ENCODE measurements at places on chromosomes 4 and X.

- no peak for DNase-seq
Observed at GRCh38 chr4:39750216-39750615, 52.3 kb downstream of the UBE2K start.

DNA sequence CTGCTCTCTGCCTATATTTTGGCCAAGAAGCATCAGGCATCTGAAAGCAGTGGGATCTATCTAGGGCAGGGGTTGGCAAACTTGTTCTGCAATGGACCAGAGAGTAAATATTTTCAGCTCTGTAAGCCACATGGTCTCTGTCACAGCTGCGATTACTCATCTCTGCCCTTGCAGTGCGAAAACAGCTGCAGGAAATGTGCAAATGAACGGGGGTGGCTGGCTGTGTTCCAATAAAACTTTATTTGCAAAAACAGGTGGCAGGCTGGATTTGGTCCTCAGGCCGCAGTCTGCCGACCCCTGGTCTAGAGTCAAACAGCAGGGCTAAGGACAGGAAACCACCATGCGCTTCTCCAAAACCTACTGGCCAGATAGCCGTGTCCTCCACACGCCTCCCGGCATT is 48.6 kb downstream of the ACOX3 start:
- DNase-seq = no peak

- no peak for DNase-seq
Observed at GRCh38 chr4:157045507-157046127, 30.3 kb upstream of the GLRB start.

DNA sequence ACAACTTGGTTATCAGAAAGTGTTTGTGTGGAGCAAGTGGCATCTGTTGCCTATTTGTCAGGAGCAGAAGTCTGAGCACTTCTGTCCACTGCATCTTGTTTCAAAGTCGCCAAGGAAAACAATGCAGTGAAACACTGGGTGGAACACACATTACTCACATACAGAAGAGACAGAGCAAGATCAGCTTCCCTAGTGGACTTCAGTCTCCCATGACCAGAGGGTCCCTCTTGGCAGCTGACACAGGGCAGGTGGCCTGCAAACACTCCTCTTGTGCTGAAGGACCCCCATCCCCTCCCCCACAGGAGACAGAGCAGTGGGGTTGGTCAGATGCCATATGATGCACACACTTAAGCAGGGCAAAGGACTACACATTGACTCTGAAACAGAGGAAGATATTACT is 3.6 kb upstream of the BBS12 start:
- no peak for DNase-seq

- DNase-seq = no peak
Observed at GRCh38 chr4:73705721-73706120, 34.6 kb upstream of the CXCL8 start.

DNA sequence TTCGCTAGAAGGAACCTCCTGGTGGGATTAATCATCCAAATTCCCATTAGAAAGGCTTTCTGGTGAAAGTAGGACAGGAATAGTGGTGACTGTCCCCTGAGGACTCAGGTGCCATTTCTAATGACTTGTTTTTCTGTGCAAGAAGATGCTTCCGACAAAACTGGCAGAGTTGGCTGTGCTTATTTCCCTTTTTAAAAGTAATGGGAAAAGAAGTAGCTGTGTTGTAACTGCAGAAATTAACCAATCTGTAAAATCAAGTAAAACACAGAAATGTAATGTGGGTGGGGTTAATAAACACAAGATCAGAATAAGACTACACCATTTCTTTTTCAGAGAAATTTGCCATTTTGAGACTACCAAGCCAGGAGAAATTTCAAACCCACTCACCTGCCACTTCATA is 55.0 kb upstream of the FAM9B start:
- no peak for DNase-seq

DNA sequence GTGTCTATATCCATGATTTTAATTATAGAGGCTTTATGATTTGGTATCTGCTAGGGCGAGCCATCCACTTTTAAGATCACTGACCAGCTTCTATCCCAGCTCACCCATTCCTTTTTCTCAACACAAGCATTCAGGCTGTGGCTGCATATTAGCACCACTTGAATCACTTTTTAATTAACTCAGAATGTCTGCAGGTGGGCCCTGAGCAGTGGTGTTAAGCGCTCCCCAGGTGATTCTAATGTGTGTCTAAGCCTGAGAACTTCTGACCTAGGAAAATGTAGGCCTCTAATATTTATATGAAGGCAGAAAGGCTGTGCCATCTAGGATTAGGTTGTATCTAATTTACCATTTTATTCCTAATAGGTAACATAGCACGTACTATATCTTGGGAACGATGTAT is 19.8 kb upstream of the QRFPR start:
- no peak for DNase-seq

- DNase-seq = peak; percentile 20
Observed at GRCh38 chrX:11558972-11559371, 106.7 kb downstream of the ARHGAP6 start.

DNA sequence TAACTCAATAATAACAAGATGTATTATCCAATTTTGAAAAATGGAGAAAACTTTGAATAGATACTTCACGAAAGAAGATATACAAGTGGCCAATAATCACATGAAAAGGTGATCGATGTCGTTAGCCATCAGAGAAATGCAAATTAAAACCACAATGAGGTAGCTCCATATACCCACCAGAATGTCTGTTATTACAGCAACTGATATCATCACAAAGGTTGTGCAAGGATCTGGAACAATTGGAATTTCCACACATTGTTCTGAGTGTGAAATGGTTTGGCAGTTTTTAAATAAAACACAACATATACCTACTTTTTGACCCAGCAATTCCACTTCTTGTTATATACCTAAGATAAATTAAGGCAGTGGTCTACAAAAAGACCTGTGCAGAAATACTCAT is 71.7 kb downstream of the IRS4 start:
- DNase-seq = no peak

DNA sequence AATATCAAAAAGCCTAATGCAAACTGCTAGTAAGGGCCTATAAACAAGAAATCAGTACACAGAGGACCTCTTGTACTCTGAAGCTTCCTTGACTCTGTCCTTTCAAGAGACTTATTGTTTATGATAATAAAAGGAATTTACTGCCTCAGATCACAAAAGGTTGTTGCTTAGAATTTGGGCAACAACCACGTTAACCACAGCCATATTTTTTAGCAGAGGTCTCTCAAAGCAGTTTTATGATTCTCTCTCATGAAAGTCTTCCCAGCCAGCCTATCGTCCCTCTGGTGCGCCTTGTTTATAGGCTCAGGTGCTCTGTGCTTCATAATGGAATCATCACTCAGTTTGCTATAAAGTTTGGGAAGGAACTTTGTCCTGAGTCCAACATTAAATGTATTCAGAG is 270.6 kb downstream of the RCHY1 start:
- DNase-seq = no peak

DNA sequence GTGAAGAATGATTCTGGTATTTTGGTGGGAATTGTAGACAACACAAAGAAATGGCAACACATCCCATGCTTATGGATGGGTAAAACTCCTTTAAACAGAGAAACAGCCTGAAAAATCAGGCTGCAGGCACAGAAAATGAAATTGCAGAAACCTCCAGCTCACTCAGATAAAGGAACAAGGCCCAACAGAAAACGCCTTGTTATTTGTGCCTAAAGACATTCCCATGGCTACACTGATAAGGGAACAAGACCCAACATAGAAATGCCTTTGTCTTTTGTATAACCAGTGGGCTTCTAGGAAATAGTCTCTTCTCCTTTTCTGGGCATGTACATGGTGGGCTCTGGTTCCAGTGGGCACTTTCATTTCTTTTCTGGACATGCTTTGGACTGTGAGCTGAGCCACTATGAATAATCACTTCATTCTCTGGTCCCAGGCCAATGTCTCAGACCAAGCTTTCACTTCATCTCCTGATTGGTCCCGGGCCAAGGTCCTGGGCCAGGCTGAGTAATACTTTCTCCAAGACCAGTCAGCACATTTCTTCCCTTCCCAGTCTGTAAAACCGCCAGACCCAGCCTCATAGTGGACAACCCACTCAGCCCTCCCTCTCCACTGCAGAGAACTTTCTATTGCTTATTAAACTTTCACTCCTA is 160.5 kb downstream of the TBX22 start:
- DNase-seq = no peak

DNA sequence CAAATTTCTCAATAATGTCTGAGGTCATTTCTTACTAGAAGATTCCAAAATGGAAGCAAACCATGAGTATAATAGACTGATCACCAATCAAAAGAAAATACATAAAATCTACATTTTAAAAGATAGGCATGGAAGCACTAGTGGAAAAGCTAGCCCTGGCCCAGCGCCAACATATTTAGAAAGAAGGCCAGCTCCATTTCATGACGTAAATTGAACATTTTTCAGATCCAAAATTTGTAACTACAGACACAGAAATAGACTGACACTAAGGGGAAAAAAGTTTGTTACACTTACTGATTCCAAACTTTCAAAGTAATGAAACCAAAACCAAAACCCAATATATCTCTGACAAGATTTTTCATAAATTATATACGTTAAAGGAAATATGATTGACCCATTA is 117.7 kb downstream of the ADAMTS3 start:
- no peak for DNase-seq

GRCh38 chrX:71998836-71999509 is 88.3 kb downstream of the NHSL2 start:
- no peak for DNase-seq

DNA sequence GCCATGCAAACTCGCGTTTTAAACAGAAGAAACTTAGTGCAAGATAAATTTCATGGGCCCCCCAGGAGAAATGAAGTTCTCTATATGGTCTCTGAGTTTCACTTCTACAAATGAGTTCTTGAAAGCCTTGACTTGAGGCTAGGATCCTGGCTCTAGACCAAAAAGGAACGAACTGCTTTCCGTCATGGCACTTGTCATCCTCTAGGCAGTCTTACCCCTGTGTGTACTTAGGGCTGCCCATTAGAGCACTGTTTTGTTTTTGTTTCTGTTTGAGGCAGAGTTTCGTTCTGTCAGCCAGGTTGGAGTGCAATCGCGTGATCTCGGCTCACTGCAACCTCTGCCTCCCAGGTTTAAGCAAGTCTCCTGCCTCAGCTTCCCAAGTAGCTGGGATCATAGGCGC is 29.0 kb downstream of the RNF4 start:
- no peak for DNase-seq

- DNase-seq = no peak
Observed at GRCh38 chr4:47213106-47213505, 181.7 kb downstream of the GABRB1 start.

DNA sequence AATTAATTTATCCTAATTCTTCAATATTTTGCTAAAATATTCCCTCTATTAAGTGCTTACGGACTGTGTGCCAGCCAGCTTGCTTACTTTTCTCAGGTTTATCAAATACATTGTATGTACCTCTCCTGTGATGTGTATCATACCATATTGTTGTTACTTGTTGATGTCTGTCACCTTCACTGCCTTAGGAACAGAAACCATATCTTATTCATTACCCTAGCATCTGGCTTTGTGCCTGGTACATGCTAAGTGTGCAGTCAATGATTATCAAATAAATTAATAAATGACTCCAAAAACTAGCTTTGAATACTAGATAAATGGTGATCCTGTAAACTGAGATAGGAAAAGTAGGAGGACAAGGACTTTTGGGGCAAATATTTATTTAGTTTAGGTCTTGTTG is 6.9 kb downstream of the CLCN3 start:
- no peak for DNase-seq

GRCh38 chrX:68749426-68749825 is 79.4 kb upstream of the EFNB1 start:
- DNase-seq = no peak

DNA sequence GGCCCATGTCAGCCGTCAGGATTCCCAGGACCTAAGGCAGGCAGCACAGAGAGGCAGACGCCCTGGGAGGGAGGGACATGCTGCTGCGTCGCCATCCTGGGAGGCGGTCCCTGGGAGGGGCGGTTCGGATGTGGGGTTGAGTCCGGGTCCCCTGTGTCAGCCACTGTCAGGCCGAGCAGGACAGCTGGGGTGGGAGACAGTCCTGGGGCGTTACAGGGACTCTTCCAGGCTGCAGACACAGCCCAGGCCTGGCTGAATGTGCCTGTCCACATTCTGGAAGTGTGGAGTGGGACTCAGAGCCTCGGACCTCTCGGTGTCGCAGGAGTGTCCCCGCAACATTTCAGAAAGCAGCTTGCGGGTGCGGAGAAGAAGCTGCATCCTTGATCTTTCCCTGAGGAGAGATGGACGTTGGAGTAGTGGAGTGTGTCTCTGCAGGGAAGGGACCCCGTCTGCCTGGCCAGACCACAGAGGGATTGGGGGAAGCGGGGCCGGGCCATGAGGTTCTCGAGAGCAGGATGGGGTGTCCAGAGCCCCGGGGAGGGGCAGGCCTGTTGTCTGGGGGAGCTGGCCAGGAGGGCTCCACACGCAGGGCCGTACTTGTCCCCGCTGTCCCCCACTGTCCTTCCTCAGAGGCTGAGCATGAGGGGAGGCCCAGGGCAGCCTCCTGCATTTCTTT is 6.1 kb downstream of the AKAP17A start:
- DNase-seq = no peak

GRCh38 chr4:26307037-26307800 is 13.6 kb upstream of the RBPJ start:
- DNase-seq = no peak

GRCh38 chr4:6937754-6938153 is 28.1 kb downstream of the TBC1D14 start:
- DNase-seq = no peak

DNA sequence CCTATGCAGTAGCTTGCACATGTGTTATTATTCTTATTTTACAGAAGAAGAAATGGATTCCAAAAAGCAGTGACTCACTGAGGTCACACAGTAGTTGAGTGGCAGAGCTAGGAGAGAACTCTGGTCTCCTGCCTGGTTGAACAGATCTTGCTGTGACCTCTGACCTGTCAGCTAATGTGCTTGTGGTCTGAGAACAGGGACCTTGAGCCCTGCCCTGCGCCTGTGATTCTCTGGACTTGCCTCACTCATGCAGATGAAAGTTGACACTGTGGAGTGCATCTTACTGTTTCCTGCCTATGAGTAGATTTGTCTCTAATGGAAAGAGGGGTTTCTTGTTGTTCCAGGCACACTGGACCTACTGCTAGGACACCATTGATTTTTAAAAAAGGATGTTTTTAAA is 32.3 kb downstream of the ETNPPL start:
- no peak for DNase-seq
